Activated T-helper 1 cell treated with Interleukin-2 at 50 U/mL for 16 hours (primary cell): ENCODE measurements at places on chromosomes 2 and 18.

- DNase-seq: no peak
These were observed 2.4 kb downstream of the CYP26B1 start for GRCh38 chr2:72145289-72145657.

GRCh38 chr2:68172990-68173700, 15.5 kb downstream of the PNO1 start:
- DNase-seq: no peak

- no peak for DNase-seq
These were observed at the start of gene NEU4 for GRCh38 chr2:241808721-241809382. Gene NEU4, plus strand, starts transcription at chr2:241809193. Its CDS starts 5,292 bp downstream, at chr2:241814485.

DNA sequence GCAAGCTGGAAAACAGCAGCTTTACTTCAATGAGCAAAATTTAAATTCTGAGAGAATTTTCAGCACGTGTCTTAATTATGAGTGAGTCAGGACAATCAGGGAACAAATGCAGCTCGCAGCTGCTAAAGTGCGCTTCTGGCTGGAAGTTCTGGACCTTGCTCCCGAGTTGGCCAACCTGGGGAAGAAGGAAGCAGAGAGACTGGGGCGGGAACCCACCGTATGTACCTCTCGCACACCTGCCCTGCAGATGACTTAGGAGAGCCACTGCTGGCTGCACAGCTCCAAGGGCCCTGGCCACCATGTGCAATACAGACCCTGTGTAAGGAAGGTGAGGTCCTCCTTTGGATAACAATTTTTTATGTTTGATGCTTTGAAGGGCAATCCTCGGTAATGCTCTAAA, 42.4 kb downstream of the REEP1 start:
- DNase-seq: no peak

- no peak for DNase-seq
These were observed 44.6 kb downstream of the ATIC start for GRCh38 chr2:215356334-215356947.

- no peak for DNase-seq
These were observed 48.4 kb upstream of the PIK3C3 start for GRCh38 chr18:41906528-41907146.

GRCh38 chr2:221018262-221018661, 553.8 kb downstream of the EPHA4 start:
- no peak for DNase-seq

DNA sequence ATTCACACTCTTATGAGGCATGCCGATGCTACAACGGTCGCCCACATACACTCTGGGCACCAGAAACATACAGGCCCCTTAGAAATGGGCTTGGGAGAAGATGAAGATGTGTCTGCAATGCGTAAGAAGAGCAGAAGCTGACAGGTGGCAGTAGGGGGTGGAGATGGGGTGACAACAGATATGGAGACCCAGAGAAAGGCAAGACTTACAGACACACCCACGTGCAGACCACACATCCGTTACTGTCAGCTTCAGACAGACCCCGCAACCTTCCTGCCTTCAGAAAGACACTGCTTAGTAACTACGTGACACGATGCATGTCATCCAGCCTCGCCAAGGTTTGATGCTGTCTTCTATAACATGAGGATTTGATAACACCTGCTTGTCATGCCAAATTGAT, 89.5 kb downstream of the ZFP36L2 start:
- peak; percentile 68 for DNase-seq

GRCh38 chr2:69216535-69217332, 170.3 kb downstream of the GFPT1 start:
- DNase-seq: no peak

DNA sequence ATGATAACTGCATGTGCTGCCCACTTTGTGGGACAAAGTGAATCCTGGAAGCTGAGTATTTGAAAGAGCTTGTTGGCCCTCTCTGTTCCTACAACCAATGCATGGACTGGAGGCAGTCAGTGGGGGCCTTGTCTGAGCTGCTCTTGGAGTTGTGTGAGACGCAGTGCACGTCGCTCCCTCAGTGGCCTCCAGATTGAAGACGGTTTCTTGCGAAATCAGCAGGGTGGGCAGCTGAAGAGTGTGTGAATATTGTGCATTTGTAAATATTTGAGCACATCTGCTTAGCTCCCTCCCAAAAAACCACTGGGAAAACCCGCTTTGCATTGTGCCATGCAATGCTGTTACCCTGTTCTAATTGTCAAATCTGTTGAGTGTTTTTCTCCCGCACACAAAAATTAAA, 782.8 kb downstream of the PLCL1 start:
- DNase-seq: no peak

- DNase-seq: no peak
These were observed 24.3 kb downstream of the ACMSD start for GRCh38 chr2:134862674-134863073.

- DNase-seq: no peak
These were observed 135.4 kb downstream of the SETBP1 start for GRCh38 chr18:44816050-44816449.
